ENCODE measurements at places on chromosomes 5 and 9. TPM values are rescaled to one million over a fixed set of nuclear protein-coding genes. Genes with fewer than 3 reads are reported as not detected.

The FGF1 gene
- 3.2 TPM for total RNA-seq

DNA sequence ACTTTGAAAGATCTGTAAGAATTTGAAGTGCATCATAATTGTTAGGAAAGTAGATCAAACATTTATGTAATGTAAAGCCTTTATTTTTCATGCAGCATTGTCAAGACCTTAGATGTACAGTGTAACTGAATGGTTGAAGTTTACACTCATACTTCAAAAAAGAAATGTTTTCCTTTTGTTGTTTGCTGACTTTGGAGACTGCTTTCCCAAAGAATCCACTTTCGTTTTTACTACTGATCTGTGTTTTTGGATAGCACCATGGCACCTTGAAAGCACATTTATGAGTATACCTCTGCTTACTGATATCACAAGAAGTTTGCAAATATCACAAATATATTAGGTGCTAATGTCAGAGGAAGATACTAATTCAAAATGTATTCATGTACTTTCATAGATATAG, 50.0 kb downstream of the PIP5K1B start:
- DNase-seq, result no peak

DNA sequence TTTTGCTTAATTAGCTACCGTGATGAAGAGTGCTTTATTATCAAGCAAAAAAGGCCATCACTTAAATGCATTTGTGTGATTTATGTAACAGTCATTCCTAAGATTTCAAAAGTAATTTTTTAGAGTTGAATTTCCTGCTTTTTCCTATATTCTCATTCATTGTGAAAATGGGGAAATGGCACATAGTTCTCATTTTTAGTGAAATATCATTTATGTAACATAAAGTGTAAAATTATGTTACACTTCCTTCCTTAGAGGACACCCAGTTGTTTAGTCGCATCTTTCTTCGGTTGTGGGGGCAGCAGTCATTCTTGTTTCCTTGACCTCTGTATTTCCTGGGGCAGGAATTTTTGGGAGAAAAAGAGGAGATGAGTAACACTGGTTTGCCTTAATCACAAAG, 142.8 kb downstream of the MAST4 start:
- no peak for DNase-seq

DNA sequence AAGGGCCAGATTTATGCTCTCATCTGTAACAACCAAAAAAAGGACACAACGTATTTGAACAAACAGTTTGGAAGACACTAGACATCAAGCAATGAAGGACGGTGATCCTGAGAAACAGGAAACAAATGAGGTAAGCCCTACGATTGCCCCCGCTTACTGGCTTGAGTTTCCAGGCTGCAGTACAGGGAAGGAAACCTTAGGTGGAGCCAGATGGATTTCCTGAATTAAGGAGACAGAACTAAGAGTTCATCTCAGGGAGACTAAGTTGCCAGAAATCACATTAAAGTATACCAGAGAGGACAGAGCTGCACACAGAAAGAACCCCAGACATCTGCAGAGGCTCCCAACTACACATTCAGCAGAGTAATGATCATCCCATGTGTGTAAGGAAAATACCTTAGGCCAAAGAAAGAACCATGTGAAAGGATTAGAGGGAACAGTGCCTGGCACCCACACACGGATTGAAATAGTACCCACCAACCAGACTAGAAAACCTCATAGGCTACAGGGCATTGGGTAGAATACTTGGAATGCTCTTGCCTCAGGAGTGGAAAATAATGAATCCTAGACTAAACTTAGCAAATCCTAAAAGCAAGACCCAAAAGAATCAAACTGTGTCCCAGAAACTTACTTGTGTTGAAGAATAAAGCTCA, 99.3 kb upstream of the NIPBL start:
- DNase-seq, result peak; percentile 51

DNA sequence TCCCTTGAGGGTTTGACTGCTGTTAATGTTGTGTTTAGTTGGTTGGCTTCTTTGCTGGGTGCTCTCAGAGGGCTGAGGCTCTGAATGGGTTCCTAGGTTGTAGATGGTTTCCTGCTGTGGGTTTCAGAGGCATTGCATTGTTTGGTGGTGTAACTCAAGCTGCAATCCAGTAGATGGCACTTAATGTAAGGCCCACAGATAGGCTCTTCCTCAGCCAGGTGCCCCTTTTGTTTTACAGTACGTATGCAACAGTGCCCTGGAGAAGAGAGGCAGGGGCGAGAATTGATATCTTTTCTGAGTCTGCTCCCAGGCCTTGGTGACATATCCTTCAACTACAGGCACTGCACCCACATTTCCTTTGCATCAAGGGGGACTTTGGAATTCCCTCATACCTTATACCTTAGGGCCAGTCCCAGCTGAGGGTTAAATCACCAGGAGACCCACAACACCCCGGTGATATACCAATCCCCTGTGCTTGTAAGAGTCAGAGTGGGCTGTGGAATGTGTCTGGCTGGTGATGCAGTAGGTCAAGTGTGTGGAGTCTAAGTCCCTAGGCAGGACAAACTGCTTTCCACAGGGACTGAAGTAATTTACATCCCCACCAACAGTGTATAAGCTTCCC, 7.0 kb upstream of the UGT3A2 start:
- DNase-seq, result peak; percentile 39

GRCh38 chr9:27483576-27483975, 40.5 kb upstream of the IFNK start:
- no peak for DNase-seq

DNA sequence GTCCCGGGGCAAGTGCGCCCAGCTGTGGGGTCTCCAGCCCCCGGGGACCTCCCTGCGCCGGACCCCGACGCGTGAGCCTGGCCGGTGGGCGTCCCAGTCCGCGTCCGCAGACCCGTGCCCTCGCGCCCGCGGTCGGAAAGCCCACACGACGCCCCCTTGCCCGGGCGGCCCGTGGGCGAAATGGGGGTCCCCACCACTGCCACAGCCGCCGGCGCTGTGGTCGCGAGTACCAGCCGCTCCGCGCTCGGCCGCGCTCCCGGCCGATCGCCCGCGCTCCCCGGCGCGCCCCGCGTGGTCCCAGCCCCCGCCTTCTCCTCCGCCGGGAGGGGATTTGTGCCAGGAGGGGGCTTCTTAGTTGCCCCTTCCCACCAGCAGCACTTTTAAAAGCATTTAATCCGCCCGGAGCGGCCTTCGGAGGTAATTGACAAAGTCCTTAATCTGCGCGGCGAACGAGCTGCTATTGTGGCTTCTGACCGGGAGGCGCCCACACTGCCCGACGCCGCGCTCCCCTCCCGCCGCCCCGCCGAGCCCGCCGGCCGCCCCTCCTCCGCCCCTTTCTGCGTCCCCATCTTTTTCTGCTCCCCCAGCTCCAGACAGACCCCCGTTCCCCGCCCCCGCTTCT, 469 bp upstream of the FIBCD1 start:
- DNase-seq, result no peak

The FOXD4 gene
- 1.2 TPM for total RNA-seq

DNA sequence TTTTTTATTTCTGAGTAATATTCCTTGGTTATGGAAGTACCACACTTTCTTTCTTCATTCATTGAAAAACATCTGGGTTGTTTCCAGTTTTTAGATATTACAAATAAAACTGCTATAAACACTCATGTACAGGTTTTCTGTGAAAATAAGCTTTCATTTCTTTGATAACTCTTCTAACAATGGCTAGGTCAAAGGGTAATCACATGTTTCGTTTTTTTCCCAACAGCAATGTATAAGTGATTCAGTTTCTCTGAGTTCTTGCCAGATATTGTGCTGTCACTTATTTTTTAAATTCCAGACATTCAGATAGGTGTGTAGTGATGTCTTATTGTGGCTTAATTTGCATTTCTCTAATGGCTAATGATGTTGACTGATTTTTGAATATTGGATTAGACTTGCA, 16.7 kb upstream of the TNPO1 start:
- no peak for DNase-seq

DNA sequence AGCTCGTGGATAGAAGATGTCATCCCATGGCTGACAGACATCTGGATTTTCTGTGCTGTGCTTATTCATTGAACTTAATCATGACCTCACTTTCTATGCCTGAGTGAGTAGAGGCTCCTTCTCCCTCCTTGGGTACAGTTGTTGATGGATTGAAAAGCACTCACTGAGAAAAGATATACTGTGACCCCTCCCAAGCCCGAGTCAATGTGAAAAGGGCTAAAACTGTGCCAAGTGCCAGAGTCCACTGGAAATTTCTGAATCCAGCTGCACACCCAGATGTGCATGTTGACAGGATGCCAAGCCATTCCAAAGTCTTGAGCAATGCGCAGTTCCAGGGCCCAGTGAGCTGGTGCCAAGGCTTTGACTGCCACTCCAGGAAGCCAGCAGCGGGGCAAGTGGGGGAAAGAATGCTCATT, 473.0 kb downstream of the NTRK2 start:
- DNase-seq, result no peak

The NOTCH1 gene
- 3.2 TPM for total RNA-seq

DNA sequence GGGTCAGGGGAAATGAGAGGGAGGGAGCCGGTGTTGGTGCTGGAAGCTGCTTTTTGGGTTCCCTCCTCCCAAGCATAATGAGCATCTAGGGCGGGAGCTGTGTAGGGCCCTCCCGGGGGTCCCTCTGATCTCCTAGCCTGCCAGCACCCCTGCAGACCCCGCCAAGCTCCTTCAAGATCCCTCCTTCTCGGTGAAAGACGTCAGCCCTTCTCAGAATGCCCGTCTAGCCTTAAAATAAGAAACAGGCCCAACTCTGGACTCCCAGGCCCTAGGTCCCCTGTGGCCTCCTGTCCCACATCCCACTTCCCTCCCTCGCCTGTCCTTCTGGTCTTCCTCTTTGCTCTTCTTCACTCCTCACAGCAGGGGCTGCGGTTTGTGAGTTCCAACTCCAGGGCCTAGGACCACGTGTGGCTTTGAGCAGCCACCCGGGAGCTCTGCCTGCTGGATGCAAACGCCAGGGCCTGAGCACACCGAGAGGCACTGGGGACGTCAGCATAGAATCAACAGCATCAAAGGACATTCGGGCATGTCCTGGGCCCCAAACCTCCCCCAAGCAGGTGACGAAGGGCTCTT, 8.8 kb upstream of the SCGB3A1 start:
- DNase-seq, result no peak

- no peak for DNase-seq
These were observed 54.3 kb downstream of the ADGRV1 start for GRCh38 chr5:90612919-90613318.

The RAB3C gene
- total RNA-seq, result not detected

GRCh38 chr9:89945133-89945532, 340.3 kb downstream of the GADD45G start:
- no peak for DNase-seq

DNA sequence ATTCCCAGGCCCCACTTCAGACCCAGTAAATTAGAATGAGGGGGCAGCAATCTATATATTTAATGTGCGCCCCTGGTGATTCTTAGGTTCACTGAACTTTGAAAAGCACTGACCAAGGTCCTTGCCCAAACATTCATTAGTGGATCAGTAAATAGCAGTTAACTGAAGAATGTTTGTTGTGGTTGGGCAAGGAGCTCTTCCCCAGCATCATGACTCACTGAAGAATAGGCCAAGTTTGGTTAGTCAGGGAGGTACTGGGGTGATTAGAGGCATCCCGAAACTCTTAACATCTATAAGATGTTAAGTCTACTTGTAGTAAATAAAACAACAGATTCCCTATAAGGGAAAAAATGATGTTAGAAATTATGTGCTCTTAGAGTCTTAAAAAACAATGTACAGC, 833 bp upstream of the MROH2B start:
- DNase-seq, result peak; percentile 51

DNA sequence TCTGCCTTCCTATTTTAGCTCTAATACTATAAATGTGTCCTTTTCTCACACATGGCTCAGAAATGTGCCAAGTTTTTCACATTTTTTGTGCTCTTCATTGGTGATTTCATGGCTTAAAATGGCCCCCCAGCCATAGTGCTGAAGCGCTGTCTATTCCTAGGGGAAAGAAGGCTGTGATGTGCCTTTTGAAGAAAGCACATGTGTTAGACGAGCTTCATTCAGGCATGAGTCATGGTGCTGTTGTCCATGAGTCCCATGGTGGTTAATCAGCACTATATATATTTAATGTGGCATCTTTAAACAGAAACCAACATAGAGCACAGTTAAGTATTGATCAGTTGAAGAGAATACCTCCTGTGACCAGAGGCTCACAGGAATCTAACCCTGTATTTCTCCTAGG, 55.8 kb downstream of the PDE8B start:
- DNase-seq, result no peak

DNA sequence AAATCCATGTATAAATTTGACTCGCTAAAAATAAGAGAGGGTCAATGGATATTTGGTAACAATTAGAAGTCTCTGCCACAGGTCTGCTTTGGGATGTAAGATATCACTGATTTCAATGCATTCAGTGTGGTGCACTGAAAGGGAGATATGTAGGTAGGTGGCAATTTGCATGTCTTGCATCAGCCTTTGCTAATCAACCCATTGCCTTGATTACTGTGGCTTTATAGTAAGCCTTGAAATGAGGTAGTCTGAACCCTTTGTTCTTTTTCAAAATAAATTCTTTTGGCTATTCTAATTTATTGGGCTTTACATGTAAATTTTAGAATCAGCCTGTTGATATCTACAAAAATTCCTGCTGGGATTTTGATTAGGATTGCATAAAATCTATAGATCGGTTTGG, 15.8 kb upstream of the TBCA start:
- DNase-seq, result no peak

The SLC34A1 gene
- total RNA-seq, result not detected

DNA sequence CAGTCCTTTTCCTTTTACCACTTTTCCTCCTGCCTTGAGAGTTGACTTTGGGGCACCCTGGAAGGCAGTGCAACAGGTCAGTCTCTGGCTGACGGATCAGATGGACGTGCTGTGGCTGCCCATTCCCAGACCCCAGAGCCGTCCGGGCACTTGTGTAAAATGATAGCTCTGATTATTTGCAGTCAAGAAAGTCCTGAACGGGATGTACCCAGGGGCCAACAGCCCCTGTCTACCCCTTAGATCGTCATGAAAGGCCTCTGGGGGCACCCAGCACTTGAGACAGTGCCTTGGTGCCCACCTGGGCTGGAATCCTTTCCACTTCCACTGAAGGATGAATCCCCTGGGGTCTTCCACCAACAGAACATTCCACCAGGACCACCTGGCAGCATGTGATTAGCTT, 17.7 kb upstream of the ANGPTL2 start:
- DNase-seq, result no peak

All from H4 (cell line).